BE2C (cell line): ENCODE measurements at places on chromosomes 11 and 22.

DNA sequence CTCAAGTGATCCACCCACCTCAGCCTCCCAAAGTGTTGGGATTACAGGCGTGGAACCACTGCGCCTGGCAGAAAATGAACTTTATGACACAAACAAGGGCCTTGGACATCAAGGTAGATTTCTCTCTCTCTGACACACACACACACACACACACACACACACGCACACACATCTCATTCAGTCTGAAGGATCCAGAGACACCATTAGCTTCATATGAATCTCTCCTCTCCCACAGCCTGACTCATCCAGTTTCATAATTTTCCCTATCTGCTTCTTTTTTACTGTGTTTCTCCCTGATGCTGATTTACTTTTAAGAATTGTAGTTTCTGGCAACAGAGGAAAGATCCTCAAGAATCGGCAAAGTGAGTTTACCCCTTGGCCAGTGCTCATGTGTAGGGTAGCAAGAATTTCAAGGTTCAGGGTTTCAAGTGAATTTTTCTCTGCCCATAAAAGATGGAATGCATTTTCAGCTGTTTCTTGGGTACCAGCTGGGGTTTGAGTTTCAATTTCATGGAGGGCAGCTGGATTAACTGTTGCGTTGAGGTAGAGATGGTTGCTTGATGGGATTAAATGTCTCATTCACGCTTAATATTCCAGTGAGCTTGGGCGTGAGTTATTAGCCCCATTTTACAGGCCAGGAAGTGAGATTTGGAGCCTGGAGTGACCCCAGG is 3.5 kb downstream of the MYO18B start:
- DNase-seq, result no peak

DNA sequence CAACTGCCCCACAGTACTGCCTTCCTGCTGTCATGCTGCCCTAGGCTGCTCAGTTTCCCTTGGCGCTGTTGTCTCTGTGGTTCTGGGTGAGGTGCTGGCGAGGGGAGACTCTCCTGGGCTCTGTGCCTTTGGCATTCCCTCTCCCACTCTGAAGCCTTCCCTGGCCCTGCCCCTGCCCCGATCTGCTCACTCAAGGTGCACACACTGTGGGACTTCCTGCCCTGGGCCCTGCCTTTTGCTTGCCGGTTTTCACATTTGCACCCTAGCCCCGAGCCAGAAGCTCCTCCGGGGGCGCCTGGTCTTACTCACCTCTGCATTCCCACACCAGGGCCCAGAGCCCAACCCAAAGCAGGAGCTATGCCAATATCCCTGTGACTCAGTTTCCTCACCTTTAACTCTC is 12.0 kb downstream of the B3GAT1 start:
- no peak for DNase-seq

DNA sequence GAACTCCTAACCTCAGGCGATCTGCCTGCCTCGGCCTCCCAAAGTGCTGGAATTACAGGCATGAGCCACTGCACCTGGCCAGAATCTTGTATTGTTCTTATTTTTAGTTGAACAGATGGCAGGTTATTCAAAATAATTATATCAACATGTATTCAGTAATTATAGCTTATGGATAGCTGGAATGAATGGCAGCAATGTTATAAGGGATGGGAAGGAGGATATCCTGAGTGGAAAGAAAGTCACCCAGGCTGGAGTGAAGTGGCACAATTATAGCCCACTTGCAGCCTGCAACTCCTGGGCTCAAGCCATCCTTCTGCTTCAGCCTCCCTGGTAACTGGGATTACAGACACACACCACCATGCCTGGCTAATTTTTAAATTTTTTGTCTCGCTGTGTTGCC is 88.1 kb downstream of the MED15 start:
- no peak for DNase-seq

GRCh38 chr11:34208266-34209135 is 103.1 kb downstream of the NAT10 start:
- no peak for DNase-seq

GRCh38 chr11:66556086-66556485 is 9.4 kb downstream of the ACTN3 start:
- DNase-seq, result no peak

DNA sequence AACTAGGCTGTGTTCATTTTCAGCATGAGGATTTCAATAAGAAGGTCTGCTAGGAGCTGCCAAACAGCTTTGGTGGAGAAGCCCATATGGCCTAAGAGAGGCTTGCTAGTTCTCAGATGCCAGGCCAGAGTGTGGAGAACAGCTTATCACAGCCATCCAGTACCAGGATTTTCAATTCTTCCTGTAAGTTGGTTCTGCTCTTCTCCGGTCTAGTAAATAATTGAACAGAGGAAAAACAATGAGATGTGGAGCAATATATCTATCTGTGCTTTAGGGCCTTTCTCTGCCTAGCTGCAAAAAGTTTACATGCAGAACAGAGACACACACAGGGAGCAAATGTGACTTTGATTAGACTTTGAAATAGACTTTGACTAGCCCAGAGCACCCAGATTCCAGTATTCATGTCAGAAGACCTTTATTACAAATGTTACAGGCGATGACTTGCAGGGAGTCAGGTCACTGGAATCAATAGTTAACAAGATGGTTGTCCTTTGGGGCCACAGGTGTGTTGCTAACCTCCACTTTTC is 19.8 kb upstream of the PPP2R1B start:
- no peak for DNase-seq

- DNase-seq, result no peak
Measured at GRCh38 chr11:13256216-13256615, 21.4 kb upstream of the BMAL1 start.

DNA sequence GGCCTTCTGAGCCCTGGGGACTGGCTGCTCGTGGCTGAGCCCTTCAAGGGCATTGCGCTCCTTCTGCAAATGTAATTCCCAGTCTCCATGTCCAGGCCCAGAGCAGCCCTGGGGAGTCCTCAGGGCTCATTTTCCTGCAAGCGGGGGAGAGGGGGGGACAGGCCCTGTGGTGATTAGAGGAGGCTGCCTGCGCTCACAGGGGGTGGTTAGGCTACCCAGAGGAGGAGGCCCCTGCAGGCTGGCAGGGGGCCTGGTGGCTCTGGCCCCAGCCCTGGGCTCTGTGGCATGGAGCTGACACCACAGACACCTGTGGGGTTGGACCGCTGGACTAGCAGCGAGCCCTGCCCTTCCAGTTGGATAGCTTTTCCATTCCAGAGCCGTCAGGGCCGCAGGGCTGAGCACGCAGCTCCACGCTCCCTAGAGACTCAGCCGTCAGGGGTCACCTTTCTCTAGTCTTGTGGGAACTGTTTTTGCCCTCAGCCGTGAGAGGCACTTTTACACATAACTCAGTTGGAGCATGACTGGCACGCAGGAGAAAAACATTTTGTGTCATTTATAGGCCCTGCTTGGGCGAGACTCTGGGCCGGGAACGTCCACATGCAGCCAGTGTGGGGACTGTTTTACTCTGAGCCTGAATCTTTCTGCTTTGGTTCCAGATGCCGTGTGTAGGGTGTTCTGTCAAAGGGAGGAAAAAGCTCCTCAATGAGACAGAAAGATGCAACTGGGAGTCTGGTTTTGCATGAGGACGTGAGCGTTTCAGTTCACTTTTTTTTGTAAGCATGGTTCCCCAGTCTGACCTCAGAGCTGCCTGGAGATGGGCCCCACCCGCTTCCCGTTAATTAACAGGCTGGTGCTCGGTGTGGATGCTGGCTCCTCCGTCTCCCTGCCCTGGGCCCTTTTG is 58.1 kb downstream of the LRP5 start:
- DNase-seq, result peak; percentile 80

GRCh38 chr11:110087812-110088534 is 5.2 kb upstream of the ZC3H12C start:
- DNase-seq, result no peak

DNA sequence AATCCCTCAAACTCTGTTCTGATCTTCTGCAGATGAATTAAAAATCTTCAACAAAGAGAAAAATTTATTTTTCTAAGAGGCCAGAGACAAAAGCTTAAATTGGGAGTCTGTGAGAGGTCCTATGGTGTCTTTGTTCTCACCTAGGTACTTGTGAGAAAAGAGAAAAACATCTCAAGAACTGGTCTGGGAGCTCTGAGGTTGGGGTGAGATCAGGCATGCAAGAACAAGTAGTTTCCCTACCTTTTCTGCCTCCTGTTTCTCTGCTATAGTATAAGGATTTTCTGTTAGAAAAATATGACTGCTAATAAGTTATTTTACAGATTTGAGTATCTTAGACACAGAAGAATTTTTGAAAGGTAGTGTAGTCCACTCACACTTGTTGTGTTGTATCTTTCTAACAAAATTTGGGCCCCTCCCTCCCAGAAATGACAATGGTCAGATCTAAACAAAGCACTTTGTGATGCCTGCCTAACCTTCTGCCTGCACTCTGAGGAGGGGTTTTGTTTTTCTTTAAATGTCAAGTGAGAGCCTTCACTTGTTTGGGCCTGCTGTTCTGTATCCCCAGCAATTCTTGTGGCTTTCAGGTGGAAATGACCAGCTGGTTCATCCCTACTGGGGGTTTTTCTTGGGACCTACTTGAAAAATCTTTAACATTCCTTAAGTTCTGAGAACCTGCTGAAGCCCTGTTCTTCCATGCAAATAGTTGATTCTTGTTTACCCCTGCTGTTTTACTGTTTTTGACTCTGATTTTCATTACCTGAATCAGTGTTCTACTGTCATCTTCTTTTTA is 13.6 kb upstream of the OR51S1 start:
- DNase-seq, result no peak

DNA sequence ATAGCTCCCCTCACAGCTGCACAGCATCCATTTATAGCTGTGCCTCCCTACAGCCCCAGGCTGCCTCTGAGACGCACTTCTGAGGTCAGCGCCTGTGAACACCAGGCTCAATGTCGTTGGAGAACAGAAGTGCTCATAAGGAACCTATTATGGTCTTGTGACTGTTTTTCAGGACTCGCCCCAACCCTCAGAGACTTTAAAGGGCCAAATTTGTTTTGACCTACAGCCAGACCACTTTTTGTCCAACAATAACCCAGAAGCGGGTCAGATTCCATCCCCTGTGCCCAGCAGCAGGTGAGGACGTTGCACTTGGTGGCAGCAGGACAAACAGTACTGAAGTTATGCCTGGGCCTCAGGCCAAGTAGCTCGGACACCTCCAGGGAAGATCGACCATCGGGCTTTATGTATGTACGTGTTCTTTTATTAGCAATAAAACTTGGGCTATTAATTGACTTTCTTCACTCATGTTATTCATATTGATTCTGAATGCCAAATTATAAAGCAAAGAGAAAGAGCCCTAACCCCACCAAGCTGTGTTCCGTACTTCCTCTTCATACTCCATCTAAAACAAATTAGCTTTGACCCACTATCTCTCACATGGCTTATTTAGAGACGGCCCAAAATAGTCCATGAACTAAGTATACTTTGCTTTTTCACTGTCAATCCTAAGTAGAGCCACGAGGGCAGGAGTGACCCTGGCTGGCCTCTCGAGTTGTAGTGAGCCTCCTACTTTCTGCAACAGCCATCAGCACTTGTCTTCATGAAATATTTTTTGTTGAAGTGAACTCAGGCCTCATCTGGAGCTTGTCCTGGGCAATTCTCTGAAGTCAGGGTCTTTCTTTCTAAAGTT is 92.3 kb upstream of the PAX6 start:
- no peak for DNase-seq

DNA sequence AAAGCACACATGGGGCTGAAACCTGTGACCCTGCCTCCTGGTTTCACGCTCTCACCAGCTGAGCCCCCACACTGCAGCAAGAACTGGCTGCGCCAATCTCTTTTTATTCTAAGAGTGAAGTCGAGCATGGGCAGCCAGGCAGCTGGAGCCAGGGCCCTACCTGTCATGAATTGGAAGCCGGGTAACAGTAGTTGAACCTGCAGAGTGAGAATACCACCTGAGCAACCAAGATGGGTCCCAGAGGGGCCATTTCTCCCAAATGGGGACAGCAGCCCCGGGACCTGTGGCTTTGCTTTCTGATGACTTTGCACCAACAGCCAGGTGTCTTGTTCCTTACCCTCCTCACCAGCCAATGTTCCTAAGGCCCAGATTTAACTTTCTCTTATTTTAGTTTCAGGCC is 178.9 kb downstream of the GRIK4 start:
- DNase-seq, result no peak
